Fibroblast of mammary gland (primary cell): ENCODE measurements at places on chromosomes 1 and 21.

GRCh38 chr1:175073061-175073460 lies 5.4 kb downstream of the TNN start:
- DNase-seq, result peak; percentile 56

GRCh38 chr1:71080230-71080738 lies 551 bp downstream of the ZRANB2 start:
- peak; percentile 31 for DNase-seq

DNA sequence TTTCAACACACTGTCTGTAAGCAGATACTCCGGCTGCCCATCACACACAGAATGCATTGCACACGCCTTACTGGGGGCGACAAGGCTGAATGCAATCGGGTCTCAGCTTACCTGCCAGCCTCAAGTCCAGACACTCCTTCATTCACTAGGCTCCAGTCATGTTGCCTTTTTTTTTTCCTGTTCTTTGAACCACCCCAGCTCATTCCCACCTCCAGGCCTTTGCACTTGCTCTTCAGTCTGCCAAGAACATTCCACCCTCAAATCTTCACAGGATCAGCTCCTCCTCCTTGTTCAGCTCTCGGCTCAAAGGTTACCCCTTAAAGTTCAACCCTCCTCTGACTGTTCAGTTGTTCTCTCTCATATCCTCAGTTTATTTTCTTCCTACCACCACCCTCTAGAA lies 181.9 kb upstream of the ESRRG start:
- DNase-seq, result no peak

- no peak for DNase-seq
These were observed 20.7 kb upstream of the LRRC8D start for GRCh38 chr1:89800022-89800655.

GRCh38 chr1:223199094-223199647 lies 56.1 kb upstream of the TLR5 start:
- no peak for DNase-seq

- DNase-seq, result peak; percentile 23
These were observed 38.5 kb downstream of the IER5 start for GRCh38 chr1:181126871-181127587.

DNA sequence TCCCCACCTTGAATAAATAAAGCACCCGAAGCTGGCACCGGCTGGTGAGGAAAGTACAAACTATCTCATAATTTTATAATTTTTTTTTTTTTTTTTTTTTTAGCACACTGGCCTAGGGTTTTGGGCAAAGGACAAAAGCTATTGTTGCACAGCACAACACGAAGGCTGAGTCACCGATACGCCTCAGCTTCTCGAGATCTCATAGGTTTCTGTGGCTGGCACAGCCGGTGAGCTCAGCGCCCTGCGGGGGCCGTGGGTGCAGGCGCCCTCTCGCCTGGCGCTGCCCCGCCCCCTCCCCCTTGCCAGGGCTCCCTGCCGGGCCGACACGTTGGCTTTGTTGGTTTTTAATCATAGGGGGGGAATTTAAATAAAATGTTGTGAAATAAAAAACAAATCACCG lies 17.2 kb downstream of the CASZ1 start:
- DNase-seq, result no peak

GRCh38 chr1:101859941-101860340 lies 136.8 kb downstream of the OLFM3 start:
- DNase-seq, result no peak

DNA sequence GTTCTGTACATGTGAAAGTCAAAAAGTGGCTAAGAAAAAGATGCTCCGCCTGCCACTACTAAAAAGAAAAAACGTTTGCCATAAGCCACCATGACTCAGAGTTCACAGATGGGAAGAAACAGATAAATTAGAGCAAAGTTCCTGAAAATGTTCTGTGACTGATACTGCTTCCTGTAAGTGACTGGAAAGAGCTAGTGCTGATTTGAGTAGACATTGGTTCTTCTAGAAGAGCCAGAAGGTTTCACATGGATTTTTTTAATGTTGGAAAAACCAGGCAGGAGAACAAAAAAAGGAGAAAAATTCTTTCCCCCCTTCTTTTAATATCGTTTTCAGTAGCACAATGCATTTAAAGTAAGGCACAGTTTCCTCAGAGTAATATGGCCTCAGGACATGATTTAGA lies 221.4 kb downstream of the HLX start:
- DNase-seq, result peak; percentile 96

GRCh38 chr1:150149271-150150132 lies at the start of gene PLEKHO1:
TSS of gene PLEKHO1 (plus strand) at chr1:150149916. CDS start at chr1:150150258, 342 bp downstream.
- peak; percentile 79 for DNase-seq

- no peak for DNase-seq
These were observed 108.4 kb upstream of the ZNHIT6 start for GRCh38 chr1:85816606-85817005.

GRCh38 chr1:21672478-21673276 lies 3.5 kb upstream of the RAP1GAP start:
- peak; percentile 71 for DNase-seq

DNA sequence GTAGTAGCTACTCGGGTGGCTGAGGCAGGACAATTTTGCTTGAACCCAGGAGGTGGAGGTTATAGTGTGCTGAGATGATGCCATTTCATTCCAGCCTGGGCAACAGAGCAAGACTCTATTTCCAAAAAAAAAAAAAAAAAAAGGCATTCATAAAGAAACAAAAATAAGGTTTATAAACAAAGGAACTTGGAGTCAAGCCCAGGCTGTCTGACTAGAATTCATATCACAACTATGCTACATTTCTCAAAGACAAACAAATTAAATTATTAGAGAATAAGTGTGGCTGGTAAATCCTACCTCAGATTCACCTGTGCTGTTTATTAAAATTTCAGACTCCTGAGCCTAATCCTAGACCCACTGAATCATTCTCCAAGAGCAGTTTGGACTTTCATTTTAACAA lies 4.2 kb downstream of the GCLM start:
- DNase-seq, result no peak

DNA sequence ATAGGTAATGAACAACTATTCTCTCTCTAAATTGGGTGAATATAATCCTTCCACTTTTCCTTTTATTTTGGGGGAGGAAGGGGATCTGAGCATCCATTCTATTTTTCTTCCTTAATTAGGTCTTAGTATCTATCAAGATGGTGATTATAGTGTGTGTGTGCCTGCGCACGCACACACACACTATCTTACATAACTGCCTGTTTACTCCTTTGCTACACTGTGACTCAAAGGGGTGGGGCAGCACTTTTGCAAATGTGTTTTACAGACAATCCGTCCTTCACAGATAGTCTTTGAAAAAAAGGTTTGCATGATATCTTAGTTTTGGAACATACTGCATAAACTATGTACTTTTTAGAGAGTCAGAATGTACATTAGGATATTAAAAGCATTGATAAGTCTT lies 191.5 kb downstream of the SDCCAG8 start:
- DNase-seq, result peak; percentile 77

- no peak for DNase-seq
These were observed 55.3 kb upstream of the TARDBP start for GRCh38 chr1:10957133-10957532.

GRCh38 chr1:10528066-10529014 lies 53.6 kb downstream of the PEX14 start:
- peak; percentile 80 for DNase-seq

GRCh38 chr1:27725374-27726172 lies at the start of gene FAM76A:
TSS of gene FAM76A (plus strand) at chr1:27725961. CDS start at chr1:27726081, 120 bp downstream.
- peak; percentile 99 for DNase-seq

DNA sequence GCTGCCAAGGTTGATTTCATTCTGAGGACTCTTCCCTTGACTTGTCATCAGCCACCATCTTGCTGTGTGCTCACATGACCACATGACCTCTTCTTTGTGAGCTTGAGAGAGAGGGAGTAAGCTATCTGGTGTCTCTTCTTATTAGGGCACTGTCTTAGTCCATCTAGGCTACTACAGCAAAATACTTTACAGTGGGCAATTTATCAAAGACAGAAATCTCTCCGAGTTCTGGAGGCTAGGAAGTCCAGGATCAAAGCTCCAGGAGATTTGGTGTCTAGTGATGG lies 11.9 kb upstream of the RPS6KA1 start:
- DNase-seq, result no peak

DNA sequence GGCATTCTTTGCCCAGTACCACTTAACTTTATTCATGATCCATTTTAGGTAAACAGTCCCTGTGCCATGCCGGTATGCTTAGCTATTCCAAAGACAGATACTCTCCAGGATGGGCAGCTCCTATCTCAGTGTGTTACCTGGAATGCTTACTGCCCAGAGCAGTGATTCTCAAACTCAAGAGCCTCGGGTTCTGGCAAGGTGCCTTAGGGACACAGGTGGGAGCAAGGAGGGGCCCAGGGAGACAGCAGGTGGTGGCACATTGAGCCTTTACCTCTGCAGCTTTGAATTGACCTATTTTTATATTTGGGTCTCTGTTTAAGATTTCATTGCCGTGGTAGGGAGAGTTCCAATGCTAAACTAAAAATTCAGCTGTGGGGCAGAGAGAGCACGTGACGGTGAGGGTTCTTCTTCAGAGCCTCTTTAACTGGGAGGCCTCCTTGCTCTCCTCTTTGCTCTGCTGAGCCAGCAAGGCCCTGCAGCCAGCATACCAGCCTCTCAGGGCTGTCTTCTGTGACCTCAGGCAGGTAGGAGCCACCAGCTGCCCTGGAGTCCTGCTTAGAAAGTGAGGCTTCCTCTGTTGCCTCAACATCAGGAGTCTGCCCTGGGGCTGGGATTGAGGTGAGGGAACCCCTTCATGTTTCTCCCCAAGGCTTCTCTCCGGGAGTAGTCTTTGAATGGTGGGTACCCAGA lies 20.2 kb downstream of the PHGDH start:
- DNase-seq, result no peak

GRCh38 chr21:38985568-38986378 lies 180.0 kb downstream of the ETS2 start:
- peak; percentile 98 for DNase-seq

GRCh38 chr21:28641731-28642130 lies 350.9 kb downstream of the LTN1 start:
- DNase-seq, result no peak
